Stimulated activated naive B cell treated with anti-CD40 and anti-IgM and Interleukin-4, amounts not matched to agents 10 μg/mL and 1 μg/mL and 100 μg/mL, for 72 hours (primary cell): ENCODE measurements at places on chromosomes 12 and 14.

DNA sequence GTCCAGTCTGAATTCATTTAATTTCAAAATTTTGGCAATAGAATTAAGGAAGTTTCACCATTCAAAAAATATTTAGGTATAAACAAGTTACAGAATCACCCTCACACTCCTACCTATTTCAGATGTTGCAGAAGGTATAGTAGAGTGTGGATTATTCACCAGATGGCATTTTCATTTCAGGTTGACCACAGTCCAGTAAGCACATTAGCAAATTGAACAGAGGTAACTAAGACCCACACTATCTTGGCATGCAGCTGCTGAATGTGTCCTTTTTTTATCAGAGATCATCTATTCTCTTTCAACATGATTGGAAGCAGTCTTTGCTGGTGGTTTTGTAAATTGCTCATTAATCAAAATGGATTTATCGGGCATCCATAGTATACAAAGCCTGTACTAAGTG is 151.8 kb upstream of the GARIN6 start:
- no peak for DNase-seq

GRCh38 chr14:68656452-68656851 is 136.4 kb downstream of the ZFP36L1 start:
- no peak for DNase-seq

- peak; percentile 89 for DNase-seq
Observed at GRCh38 chr14:75063491-75064204, at the start of gene ACYP1. ACYP1 (minus strand) TSS chr14:75064024; CDS start chr14:75063553, 471 bp downstream.

GRCh38 chr12:53071591-53072551 is 7.3 kb downstream of the SPRYD3 start:
- no peak for DNase-seq

DNA sequence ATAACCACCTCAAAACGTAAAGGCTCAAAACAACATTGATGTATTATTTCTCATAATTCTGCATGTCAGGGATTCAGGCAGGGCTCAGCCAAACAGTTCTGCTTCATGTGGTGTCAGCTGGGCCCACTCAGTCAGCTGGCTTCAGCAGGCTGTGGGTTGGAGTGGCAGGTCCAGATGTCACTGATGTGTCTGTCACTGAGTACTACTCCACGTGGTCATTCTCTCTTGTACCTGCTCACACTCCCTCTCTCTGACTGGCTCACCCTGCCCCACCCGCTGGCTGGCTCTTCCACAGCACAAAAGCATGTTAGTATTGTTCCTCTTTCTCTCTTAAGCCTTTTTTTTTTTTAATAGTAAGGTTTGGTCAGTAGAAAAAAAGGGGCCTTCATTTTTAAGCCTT is 182.4 kb downstream of the DICER1 start:
- no peak for DNase-seq

- DNase-seq: no peak
Observed at GRCh38 chr14:24885410-24885913, 164.5 kb downstream of the STXBP6 start.

DNA sequence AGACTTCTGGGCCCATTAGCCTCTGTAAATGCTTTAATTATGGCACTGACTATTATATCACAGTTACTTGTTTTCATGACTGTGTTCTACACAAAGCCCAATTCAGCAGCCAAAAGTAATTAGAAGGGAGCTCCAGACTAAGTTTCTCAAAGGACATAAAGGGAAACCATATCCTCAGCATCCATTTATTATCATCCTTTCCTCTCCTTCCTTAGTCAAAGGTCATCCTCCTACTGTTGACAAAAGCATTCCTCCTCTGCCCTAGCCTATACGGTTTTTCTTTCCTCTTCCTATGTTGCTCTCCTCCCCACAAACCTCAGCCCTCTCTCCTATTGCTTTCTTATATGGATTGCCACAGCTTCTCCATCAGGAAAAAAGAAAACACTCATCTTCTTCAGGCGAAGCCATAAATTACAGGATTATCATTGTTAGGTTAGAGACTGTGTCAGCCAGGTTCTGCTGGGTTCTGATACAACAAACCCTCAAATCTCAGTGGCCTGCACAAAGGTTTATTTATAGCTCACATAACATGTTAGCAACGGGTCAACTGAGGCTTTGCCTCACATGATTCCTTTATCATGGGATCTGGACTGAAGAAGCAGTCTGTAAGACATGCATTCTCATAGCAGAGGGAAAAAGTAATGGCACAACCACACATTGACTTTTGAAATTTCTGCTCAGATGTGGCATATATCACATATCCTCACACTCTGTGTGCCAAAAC is 207.2 kb downstream of the SLC5A8 start:
- no peak for DNase-seq

GRCh38 chr12:26845057-26845666 is 12.2 kb upstream of the ITPR2 start:
- no peak for DNase-seq

- DNase-seq: no peak
Observed at GRCh38 chr12:121915841-121916321, 2.5 kb upstream of the CFAP251 start.

DNA sequence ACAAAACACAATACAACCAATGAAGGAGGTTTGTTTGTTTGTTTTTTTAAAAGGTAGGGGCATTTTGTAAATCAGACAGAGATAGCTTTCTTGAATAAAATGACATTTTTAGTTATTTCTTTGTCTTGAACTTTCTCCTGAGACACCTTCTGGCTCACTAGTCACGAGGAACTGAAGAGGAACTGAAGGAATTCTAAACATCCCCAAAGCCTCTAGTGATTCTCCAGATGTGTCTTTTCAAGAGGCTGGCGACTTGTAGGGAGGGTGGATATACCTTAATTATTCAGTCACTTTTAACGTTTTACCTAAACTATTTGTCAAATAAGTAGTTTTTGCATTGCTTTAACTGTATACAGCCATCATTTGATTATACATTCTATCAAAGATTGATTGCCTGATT is 211.2 kb upstream of the LRIG3 start:
- DNase-seq: no peak

DNA sequence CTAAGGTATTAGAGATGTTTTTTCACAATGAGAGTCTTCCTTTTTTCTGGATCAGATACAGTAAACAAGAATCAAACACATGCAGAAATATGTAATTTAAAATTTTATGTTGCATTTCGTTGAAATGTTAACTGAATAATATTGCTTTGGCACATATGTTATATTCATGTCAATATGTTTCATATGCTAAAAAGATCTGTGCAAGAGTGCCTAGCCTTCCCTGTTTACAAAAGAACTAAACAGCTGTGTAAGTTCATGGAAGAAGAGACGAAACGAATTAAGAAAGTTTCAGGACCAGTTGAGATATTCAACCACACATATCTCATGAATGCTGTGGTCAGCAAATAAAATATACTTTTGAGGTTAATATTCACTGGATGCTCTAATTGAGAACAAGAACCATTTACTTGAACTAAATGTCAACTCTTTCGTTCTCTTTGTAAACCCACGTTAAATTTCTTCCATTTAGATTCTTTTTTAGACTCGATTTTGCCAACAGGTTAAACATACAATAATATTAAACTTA is 289.5 kb downstream of the FOXG1 start:
- no peak for DNase-seq

DNA sequence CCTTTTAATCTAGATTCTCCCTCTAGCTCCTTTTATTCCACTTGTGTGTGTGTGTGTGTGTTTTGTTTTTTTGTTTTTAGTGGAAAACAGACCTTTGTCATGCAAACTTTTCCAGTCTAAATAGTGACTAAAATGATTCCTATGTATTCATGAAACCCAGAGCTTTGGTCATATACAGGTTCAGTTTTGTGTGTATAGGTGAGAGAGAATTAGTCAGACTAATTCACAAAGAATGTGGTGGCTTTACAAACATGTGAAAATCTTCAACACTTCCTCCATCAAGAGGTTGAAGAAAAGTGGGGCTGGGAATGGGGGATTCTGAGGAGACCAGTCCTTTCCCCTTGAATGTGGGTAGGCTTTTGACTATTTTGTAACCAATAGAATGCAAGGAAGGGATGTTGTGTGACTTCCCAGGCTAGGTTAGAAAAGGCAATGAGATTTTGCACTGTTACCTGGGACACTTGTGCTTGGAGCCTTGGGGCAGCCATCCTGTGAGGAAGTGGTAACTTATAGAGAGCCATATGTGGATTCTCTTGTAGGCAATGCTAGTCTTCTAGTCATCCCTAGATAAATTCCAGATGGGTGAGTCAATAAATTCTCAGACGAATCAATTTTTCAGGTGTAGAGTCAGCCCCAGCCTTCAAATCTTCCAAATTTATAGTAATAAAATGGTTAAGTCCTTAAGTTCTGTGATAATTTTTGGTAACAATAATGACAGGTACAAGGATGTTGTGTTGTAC is 236.1 kb downstream of the CEP128 start:
- no peak for DNase-seq

DNA sequence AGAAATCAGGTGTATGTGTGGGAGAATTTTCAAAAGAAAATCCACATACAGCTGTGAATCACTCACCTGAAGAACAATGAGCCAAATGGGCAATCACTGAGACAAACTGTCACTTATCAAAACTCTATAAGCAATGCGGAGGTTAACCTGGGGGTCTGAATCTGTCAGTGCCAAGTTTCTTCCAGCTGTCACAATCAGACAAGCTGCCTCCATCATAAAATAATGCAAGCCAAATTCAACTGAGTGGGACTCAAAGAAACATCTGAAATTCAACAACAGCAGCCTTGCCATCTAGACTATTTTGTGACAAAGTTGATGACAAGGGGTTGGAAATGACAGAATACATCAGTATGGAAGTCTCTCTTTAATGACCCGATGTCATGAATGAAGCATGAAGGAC is 60.3 kb downstream of the GARIN6 start:
- no peak for DNase-seq

GRCh38 chr14:65250162-65250495 is 147.8 kb upstream of the MAX start:
- DNase-seq: no peak

DNA sequence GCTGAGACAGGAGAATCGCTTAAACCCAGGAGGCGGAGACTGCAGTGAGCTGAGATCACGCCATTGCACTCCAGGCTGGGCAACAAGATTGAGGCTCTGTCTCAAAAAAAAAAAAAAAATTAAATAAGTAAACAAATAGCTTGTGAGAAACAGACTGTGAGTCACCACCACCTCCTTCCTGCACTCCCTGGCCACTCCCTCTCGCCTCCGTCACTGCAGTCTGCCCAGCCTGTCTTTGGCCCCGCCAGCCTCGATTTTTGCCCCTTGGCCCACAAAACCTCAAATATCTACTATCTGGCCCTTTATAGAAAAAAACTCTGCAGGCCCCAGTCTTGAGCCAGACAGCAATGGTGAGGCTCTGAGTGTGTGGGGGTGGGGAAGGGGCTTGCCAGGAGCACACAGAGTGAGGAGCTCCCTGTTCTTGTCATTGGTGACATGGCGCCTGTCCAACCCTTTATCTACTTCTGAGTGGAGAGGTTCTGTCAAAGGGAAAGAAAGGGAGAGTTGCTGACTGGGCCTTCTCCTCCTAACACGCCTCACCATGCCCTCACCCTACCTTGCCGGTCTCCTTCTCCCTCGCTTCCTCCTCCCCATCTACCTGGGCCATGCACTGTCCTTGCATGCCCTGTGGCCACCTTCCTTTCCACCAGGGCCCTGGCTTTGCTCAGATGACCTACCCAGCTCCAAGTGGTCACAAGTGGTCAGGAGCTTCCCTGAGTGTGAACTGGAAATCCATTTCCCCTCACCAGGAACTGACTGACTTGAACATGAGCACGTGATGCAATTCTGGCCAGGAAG is 22.1 kb downstream of the LGMN start:
- no peak for DNase-seq

- no peak for DNase-seq
Observed at GRCh38 chr12:67942724-67943123, 46.5 kb upstream of the IFNG-AS1 start.

DNA sequence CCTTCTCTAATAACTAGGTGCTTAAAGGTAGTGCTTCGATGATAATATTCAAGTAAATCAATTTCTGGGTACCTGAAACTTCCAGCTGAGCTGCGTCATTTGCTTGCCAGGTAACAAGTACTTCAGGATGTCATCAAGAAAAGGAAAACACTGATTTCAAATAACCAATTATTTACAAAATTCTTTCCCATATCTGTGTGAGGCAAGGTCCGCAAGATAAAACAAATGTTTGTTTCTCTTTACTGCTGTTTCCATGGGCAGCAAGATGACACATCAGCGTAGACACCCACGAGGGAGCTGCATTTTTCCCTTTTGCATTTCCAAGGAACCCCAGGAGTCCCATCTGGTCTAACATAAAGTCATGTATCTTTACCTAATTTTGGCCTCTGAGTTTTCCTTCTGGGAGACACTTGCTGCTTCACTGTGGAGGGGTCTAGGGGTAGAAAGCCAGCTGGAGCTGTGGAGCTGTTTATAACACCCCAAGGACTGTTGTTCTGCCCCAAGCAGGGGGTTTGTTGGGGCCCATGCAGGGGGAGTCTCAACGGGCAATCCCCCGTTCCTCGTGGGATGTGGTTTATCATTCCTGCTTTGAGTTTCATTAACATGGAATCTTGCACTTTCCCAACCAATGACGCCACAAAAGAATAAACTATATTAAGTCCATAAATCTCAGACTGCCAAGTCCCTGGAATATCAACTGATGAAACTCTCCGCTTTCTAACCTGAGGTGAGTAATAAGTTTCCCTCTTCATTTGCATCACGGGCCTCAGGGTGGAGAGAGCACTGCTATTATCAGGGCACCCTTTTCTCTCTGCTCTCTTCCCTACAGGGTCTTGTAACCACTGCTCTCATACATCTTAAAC is 112.8 kb upstream of the PELI2 start:
- DNase-seq: no peak

GRCh38 chr12:2696136-2696535 is 98.6 kb upstream of the FKBP4 start:
- no peak for DNase-seq

DNA sequence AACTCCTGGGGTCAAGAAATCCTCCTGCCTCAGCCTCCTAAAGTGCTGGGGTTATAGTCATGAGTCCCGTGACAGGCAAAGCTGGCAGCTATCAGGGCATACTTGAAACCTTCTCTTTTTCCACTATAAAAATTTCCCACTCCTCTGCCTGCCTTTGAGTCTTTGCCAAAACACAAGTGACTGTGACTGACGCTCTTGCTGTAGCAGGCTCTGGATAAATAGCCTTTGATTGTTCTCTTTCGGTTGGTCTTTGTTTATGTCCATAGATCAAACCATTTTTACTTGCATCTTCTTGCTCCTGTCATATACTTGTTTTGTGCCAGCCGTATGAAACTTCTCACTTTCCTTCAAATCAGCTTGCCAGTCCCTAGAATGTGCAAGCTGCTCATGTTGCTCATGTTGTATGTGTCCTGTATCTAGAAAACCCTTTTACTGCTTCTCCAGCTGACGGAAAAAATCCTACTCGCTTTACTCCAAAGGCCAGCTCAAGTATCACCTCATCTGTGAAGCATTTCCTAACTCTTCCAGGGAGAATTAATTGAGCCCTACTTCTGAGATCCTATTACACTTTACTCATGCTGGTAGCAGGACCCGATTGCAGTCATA is 73.1 kb downstream of the RESF1 start:
- DNase-seq: no peak

DNA sequence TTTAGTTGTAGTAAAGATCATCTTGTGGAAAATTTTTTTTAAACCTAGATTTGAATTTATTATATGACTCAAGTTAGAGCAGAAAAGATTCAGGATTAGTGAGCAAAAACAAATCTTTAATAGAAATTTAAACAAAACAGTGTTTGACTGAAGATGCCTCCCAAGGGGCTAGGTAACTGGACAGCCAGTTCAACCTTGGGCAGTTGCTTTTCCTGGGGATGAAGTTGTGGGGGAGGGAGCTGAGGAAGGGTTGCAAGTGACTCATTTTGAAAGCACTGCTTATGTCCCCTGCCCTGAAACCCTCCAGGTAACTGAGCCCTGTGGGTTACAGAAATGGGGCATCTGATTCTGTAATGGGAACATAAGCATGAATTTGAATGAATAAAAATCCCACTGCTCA is 13.1 kb downstream of the CFAP54 start:
- DNase-seq: peak; percentile 50

GRCh38 chr12:55771736-55772135 is 28.8 kb downstream of the GDF11 start:
- no peak for DNase-seq
